ENCODE measurements at places on chromosomes 4 and X.

DNA sequence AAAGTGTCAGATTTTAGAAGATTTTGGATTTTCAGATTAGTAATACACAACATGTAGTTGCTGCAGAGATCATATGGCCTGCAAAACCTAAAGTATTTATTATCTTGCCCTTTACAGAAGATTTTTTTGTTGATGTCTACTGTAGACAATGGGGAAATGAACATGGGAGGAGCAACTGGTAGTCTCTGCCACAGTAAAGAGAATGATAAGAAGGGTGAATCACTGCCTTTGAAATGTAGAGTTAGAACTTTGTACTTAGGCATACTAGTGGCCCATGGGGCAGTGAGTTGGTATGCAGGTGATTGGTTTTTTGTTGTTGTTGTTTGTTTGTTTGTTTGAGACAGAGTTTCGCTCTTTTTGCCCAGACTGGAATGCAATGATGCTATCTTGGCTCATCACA, 50.1 kb downstream of the GAB1 start:
- no peak for DNase-seq

- DNase-seq: peak; percentile 31
These were observed 23.0 kb downstream of the GAB3 start for GRCh38 chrX:154727871-154728270.

- DNase-seq: no peak
These were observed 47.1 kb downstream of the ALG13 start for GRCh38 chrX:111728096-111728495.

GRCh38 chrX:110167952-110168451, 149.9 kb downstream of the AMMECR1 start:
- DNase-seq: peak; percentile 24

DNA sequence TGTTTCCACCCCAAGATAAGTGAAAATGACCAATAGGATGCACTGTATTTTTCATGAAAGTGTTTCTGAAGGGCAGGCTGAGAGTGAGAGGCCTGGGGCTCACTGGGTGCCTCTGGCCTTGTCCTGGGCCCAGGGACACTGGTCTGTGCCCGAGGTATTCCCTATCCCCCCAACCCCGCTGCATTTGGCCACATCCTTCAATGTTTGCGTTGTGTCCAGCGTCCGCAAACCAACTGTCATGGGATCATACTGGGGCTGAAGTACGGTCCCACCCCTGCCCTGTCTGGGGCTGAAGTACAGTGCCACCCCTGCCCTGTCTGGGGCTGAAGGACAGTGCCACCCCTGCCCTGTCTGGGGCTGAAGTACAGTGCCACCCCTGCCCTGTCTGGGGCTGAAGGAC, 22.0 kb upstream of the MSANTD1 start:
- no peak for DNase-seq

DNA sequence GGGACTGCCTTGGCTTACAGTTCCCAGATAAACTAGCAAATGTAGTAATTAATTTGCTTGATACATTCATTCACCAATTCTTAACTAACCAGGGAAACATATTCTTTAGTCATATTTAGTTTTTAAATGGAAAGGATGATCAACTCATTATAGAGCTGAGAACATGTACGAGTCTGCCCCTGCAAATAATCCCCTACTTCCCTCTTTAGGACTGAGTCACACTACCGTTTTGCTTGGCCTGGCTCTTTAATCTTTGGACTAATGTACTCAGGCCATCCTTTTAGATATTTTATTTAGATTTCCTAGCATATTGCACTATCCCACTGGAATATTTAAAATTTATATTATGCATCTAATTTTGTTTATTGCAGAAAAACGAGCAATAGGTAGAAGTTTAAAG, 105.5 kb upstream of the LCORL start:
- DNase-seq: no peak

GRCh38 chr4:1241936-1242505, 6.9 kb downstream of the CTBP1 start:
- no peak for DNase-seq

DNA sequence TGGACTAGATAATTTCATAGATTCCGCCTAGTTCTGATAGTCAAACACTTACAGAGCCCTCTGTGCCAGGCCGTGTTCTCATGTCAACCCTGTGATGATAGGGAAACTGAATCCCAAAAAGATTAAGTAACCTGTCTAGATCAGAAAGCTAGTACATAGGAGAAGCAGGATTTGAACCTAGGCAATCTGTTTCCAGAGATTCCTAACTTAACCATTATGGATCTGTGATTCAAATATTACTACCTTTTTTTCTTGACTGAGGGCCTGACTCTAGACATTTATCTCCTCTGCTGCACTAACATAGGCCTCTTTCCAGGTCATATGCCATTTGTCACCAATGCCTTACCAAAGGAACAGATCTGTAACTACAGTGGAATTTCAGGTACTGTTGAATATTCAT, 1.5 kb downstream of the ALAS2 start:
- no peak for DNase-seq

DNA sequence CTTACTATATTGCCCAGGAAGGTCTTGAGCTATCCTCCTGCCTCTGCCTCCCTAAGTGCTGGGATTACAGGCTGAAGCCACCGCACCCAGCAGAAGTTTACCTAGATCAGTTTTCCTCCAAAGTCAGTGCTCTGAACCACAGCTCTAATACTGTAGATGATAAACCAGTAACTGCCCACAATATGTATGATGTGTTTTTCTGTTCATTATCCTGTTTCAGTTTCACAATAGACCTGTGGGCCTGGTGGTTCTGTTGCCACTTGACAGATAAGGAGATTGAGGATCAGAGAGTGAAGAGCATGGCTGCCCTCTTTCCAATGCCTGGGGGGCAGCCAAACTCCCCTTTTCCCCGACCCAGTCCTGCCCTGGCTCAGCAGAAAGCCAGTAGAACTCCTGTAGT, 87.0 kb downstream of the EFNB1 start:
- DNase-seq: no peak

DNA sequence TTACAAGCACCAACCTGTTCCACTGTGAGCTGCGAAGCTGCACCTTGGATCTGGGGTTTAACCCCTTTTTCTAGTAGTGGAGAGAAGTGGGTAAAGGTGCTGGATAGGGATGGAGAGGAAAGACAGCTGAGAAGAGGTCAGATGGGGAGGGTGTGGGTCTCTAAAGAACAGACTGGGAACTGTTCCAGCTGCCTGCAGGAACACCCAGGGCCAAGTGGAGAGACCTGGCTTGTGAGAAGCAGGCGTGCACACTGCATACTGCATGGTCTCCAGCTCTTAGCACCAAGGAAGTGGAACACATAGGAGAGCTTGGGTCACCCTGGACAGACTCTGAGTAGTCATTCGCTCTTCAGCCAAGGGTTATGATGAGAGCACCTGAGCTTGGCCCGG, 16.1 kb downstream of the BCOR start:
- DNase-seq: no peak

- no peak for DNase-seq
These were observed 24.8 kb downstream of the KLF3 start for GRCh38 chr4:38688676-38689355.

DNA sequence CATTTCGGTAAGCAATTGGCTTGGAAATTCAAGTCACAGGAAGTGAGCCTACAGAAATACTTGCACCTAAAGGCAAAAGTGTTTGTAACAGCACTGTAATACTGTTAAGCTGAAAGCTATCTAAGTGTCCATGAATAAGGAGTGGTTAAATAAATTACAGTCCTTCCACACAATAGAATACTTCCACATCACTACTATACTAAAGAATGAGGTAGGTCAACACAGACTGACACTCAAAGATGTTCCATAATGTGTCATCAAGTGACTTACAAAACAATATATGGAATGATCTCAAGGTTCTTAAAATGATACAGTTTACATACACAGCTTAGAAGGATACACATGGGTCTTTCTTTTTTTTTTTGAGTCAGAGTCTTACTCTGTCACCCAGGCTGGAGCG, 27.0 kb downstream of the SLC10A6 start:
- no peak for DNase-seq

- DNase-seq: no peak
These were observed 880.4 kb upstream of the AGA start for GRCh38 chr4:178322524-178323183.

- DNase-seq: no peak
These were observed 1.1 kb downstream of the DCK start for GRCh38 chr4:70994387-70995099.

GRCh38 chr4:168509786-168510185, 12.9 kb downstream of the PALLD start:
- no peak for DNase-seq

DNA sequence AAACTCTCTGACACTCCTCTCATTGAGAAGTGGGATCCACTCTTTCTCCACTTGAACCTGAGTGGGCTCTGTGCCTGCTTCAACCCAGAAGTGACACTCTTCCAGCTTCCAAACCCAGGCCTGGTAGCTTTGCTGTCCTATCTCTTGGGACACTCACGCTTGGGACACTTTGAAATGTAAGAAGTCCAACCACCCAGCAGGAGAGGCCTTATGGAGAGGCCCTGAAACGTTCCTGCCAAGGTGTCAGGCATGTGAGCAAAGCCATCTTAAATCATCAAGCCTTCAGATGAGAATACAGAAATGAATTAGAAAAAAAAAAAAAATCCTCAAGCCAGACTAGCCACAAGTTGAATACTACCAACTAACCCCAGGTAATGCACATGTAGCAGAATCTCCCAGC, 30.2 kb downstream of the RBM47 start:
- no peak for DNase-seq

DNA sequence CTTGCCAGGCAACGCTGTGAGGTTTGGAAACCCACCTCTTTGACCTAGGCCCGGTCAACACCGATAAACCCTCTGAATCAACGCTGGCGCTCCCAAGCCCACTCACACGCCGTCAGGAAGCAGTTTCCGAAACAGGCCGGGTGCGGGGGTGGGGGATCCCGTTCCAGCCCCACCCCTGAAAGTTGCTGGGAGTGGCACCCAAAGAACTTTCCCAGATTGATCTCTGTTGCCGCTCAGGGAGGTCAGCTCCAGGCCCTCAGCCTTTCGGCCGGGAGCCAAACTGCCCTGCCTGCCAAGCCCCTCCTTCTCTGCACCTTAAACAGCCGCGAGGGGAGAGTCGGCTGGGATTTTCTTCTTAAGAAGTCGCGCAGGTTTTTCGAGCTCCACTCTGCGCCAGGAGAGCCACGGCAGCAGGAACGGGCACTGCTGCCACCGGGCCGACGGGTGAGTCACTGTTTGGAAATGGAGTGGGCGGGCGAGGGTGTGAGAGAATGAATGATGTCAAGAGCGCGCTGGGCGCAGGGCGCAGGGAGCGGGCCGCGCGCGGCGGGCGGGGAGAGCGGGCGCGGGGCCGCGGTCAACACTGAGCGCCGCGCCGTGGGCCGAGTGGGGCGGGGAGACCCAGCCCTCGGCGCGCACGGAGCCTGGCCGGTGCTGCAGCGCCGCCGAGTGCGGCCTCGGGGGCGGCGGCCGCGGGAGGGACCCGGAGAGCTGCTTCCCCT, at the start of gene SGMS2:
Gene SGMS2, plus strand, starts transcription at position 583 of the 722 bp plus-strand sequence. CDS start 70,622 bp downstream, outside the sequence.
- peak; percentile 72 for DNase-seq

DNA sequence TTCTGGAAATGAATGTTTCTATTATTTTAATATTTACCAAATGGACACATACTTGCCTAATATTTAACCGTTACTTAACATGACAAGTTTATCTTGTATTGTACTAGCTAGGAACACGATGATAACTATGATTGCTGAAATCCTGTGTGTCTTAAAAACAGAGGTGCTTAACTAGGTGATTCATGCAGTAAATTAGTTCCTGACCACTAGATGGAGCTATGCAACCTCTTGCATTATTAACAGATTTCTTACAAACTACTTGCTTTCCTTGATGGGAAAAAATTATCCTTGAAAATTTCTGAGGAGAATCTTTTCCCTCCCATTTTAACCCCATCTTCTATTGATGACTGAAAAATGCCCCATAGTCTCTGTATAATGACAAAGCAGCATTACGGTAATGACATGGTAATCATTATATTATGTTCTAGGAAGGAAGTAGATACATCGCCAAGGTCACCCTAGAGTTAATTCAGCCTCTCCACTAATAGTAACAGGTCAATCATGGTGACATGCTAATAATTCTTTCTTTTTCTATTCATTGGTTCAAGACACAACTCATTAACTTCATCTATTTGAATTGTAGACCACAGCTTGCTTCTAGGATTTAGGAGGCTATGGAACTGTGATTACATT, 844.2 kb downstream of the RAPGEF2 start:
- DNase-seq: no peak

GRCh38 chrX:45347877-45348276, 147.2 kb upstream of the DIPK2B start:
- DNase-seq: no peak

- no peak for DNase-seq
These were observed 101.7 kb downstream of the GATB start for GRCh38 chr4:151658959-151659600.

- no peak for DNase-seq
These were observed 64.6 kb downstream of the HHIP start for GRCh38 chr4:144710526-144710912.

DNA sequence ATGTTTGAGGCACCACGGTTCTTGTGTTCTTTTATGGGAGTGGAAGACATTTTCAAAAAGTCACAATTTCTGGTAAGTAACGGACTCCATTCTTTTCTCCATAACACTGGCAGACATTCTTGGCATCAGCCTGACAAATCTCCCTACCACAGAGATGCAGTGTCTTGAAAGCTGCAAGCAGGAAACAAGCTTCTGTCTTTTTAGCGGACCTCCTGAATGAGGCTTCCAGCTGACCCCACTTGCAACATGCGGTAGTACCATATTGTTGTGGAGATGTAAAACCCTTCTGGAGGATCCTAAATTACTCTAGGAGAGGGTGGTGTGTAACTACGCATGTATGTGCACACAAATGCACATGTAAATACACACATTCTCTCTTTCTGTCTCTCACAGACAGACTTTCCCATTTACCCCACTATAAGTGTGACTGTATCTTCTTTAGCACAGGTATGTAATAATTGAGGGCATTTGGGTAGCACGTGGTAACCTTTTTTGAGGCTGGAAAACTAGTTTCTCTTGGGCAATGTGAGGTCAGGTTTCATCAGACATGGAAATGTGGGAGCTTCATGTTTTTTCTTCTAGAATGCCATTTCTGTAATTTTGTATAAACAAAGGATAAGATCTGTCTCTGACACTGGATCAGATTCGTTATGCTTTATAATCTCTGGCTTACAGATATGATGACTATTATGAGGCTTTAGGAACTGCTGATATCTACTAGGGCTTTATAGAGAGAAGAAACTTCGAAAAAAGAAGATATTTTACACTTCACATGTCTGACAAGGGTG, 130.1 kb downstream of the MGST2 start:
- DNase-seq: peak; percentile 21

DNA sequence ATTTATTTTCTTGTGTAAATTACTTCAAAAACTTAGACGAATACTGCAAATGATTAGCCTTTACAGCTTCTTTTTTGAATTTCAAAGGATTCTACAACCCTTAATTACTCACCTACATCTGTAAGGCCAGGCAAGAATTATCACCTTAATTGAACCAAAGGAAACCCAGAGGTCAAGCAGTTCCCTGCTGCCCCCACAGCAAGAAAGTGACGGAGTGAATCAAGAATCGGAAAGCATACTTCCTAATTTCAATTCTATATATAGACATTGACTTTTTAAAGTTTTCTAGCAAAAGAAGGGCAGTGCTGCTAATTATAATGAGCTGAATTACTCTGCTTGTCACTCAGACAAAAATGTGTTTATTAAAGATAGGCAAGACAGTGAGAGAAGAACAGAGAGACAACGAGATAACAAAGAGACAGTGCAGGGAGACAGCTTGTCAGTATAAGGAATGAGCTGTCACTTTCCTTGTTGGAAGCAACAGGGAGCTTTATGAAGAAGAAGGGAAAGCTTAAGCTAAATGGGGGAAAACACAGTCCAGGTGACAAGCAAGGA, 47.5 kb upstream of the SPANXN4 start:
- no peak for DNase-seq
